ENCODE measurements at places on chromosomes 16 and 17.

- no peak for DNase-seq
Measured at GRCh38 chr17:43719578-43719977, 39.0 kb downstream of the SOST start.

GRCh38 chr17:13635951-13636350, 34.2 kb upstream of the HS3ST3A1 start:
- no peak for DNase-seq

GRCh38 chr17:46173153-46173552, 20.1 kb downstream of the KANSL1 start:
- DNase-seq, result no peak

- no peak for DNase-seq
Measured at GRCh38 chr16:67803894-67804293, 2.5 kb downstream of the RANBP10 start.

DNA sequence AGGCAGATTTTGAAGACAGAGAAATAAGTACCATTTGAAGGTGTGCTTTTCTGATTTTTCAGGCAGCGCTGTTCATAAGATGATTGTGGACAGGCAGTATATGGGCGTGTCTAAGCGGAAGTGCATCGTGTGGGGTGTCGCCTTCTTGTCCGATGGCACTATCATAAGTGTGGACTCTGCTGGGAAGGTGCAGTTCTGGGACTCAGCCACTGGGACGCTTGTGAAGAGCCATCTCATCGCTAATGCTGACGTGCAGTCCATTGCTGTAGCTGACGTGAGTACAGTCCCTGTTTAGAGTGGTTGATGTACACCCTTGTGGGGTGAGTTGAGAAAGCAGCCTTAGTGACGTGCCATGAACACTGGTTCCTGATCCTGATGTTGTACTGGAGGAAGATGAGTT, 10.7 kb downstream of the UTP4 start:
- DNase-seq, result no peak

GRCh38 chr16:67248073-67248400, 742 bp upstream of the SLC9A5 start:
- DNase-seq, result no peak

GRCh38 chr16:5642011-5642410, 544.4 kb upstream of the EEF2KMT start:
- DNase-seq, result no peak

- no peak for DNase-seq
Measured at GRCh38 chr16:50360033-50360778, 8.6 kb downstream of the BRD7 start.

- no peak for DNase-seq
Measured at GRCh38 chr17:48642059-48642842, 16.1 kb upstream of the HOXB9 start.

DNA sequence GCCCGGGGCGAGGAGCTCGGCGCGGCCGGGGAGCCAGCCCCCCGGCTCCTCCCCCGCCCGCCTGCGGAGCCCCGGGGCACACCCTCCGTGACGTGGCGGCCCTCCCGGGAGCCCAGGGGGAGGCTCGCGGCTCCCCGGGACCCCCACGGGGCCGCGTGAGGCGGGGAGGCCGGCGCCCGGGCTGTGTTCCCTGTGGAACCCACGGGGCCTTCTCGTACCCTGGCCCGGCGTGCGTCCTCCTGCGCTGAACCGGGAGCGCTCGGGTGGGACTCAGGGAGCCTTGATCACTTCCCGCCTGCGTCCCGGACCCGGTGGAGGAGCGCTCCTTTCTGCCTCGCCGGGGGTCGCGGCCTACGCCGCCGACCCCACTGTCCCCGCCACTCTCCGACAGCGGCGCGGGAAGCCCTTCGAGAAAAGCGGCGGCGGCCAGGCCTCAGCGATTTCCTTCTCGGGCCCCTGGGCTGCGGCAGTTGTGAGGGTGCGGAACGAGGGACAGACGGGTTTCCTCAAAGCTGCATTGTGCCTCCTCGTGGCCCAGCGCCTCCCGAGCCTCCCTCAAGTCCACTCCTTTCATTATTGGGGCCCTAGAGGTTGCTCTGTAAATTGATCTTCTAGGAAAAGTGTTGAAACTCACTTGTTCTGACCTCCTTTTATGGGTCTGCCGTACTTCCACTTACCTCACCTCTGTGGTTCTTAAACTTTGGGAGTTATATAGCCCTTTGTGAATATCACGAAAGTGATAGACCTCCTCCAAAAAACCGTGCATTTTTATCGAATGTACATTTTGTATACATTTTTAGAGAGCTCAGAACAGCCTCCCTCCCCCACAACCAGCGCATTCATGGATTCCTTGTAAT, 597 bp downstream of the LIG3 start:
- DNase-seq, result peak; percentile 34

GRCh38 chr17:53219821-53220220, 602.9 kb upstream of the KIF2B start:
- DNase-seq, result no peak

- no peak for DNase-seq
Measured at GRCh38 chr17:47277921-47278320, 24.3 kb downstream of the ITGB3 start.

- DNase-seq, result no peak
Measured at GRCh38 chr17:2237950-2238349, 65.6 kb downstream of the SMG6 start.

GRCh38 chr16:21590796-21591195, 8.6 kb upstream of the METTL9 start:
- DNase-seq, result no peak

DNA sequence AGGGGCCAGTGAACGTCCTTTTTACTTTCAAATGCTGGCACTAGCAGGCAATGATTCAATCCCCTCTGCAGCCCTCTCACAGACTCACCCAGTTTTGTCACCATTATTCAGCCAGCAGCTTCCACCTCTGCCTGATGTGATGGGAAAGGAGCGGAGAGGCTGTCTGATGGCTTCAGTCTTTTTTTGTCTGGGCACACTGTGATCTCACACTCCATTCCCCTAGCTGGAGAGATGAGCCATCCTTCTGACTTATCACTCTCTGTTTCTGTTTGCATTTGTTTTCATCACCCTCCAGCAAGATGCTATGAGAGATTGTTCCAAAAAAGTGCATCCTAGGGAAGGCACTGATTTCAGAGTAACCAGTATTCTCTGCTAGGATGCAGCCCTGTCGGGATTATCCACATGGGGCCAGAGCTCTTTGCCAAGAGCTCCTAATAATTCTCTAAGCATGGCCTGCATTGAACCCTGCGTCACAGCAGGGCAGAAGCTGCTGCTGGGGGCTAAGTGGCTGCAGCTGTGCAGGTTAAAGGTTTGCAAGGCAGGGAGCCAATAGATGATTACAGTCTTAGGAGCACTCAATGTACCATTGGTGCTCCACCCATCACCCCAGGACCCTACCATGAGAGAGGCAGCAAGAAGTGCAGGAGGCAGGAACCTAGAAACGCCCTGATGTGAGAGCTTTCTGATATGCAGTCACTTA, 236.1 kb upstream of the C16orf82 start:
- no peak for DNase-seq

DNA sequence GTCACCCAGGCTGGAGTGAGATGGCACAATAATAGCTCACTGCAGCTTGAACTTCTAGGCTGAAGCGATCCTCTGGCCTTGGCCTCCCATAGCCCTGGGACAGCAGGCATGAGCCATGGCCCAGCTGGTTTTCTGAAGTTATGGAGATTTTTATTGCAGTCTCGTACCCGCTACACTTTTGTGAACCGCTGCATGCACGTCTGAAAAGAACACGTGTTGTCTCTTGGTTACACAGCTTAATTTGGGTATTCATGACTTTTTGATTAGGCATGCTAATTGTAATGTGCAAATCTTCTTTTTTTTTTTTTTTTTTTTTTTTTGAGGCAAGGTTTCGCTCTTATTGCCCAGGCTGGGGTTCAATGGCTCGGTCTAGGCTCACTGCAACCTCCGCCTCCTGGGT, 13.4 kb downstream of the SLC25A10 start:
- DNase-seq, result no peak

- DNase-seq, result no peak
Measured at GRCh38 chr17:63289931-63290330, 156.2 kb downstream of the CYB561 start.

GRCh38 chr16:77946823-77947222, 75.5 kb upstream of the CLEC3A start:
- DNase-seq, result no peak

DNA sequence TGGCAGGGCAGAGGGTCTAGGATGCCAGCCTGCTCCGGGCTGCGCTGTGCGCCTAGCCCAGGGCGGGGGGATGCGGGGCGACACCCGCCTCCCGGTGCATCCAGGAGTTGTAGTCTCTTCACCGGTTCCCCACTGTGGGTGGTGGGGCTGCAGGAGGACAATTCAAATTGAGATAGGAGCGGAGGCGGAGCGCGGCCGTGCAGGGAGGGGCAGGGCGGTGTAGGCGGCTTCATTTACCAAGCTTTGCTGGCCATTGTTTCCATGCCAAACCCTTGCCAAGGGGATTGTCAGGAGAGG, 2047.4 kb downstream of the TP53TG3F start:
- DNase-seq, result no peak

- no peak for DNase-seq
Measured at GRCh38 chr17:33115366-33115765, 123.7 kb downstream of the SPACA3 start.

- peak; percentile 70 for DNase-seq
Measured at GRCh38 chr16:56609463-56609921, 1.1 kb downstream of the MT2A start.

DNA sequence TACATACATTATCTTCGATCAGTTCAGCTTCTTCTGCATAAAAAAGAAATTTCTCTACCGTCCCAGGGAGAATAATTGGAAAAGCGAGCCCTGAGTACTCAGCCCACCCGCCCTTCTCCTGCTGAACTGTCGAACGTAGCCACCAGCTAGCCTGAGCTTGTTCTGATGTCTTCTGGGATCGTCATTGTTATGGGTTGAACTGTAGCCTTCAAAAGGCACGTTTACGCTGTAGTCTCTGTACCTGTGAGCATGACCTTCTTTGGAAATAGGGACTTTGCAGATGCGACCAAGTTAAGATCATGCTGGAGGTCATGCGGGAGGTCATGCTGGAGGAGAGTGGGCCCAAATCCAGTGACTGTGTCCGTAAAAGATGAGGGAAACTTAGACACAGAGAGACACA, 86.2 kb downstream of the CMIP start:
- no peak for DNase-seq

DNA sequence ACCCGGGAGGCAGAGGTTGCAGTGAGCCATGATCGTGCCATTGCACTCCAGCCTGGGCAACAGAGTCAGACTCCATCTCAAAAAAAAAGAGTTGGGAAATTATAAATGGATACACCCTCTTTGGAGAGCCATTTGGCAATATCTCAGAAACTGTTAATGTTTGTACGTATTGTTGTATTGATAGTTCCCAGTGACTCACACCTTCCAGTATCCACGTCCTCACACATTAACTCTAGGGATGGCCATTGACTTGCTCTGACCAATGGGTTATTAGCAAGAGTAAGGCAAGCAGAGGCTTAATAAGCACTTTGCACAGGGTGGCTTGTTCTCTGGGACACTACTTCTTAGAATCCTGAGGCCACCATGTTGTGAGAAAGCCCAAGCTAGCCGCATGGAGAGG, 107.6 kb upstream of the LHX1 start:
- no peak for DNase-seq

- no peak for DNase-seq
Measured at GRCh38 chr16:29974291-29975133, 844 bp downstream of the TAOK2 start.

GRCh38 chr16:67248401-67249177, at the start of gene SLC9A5:
SLC9A5 (plus strand) TSS chr16:67248979; CDS start chr16:67249015, 36 bp downstream.
- no peak for DNase-seq

DNA sequence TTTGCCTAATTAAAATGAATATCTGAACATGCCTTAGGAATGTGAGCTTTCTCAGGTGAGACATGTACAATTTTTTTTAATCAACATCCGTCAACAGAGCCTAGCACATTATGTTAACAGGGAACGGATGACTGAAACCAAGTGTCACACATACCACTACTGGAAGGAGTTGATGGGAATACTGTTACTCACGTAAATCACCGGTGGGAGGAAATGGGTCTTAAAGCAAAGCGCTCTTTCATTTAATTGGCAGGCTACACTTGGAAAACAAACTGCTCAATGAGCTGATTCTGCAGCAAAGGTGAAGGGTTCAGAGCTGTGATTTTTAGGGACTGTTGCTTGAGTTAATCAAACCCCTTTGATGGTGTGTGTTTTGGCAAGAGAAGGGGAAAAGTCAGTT, 4.8 kb downstream of the CPPED1 start:
- no peak for DNase-seq

DNA sequence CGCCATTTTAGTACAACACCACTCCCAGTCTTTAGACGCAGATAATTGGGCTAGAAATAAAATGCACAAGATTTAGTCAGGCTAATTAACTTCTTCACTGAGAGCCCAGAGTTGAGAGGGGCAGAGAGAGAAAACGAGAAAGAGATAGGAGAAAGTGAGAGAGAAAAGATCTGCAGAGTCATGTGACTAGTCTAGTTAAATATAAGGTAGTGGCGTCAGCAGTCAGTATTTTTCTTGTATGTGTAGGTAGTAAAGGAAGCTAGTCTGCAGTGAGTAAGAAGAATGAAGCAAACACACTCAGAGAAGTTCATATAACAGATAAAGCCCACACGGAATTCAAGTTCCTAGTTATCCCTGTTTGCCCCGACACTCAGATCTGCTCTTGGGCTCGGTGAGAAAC, 392.6 kb upstream of the ERCC4 start:
- no peak for DNase-seq

DNA sequence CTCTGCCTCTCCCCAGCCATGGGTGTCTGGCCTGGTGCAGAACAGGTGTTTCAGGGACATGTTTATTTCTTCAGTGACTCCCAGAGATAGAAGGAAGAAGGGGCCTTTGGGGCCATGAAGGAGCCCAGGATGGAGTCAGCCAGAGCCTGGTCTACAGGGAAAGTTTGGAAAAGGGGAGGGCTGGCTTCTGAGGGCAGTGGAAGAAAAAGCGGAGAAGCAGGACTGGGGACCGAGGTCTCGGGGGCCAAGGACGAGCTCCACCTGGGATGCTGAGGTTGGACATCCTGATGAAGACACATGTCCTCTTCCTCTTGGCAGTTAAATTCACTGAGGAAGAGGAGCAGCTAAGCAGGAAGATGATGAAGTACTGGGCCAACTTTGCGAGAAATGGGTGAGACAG, 7.7 kb downstream of the CES2 start:
- no peak for DNase-seq

DNA sequence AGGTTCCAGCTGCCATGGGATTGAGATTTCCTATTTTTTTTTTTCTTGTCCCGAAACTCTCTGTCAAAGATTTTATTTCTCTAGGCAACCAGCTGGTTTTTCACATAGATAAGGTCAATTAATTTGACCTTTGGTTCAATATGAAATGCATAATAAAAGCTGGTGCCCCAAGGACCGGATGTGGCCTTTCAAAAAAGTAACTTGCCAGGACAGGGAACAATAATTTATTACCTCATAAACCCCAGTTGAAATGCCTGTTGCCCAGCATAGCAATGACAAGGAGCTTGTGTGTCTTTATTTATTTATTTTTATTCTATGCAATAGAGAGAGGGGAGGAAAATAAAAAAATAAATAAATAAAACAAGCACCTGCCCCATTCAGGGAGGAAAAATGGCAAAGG, 472.7 kb downstream of the KCNJ2 start:
- DNase-seq, result no peak
